ENCODE measurements at places on chromosomes 1 and 21.

DNA sequence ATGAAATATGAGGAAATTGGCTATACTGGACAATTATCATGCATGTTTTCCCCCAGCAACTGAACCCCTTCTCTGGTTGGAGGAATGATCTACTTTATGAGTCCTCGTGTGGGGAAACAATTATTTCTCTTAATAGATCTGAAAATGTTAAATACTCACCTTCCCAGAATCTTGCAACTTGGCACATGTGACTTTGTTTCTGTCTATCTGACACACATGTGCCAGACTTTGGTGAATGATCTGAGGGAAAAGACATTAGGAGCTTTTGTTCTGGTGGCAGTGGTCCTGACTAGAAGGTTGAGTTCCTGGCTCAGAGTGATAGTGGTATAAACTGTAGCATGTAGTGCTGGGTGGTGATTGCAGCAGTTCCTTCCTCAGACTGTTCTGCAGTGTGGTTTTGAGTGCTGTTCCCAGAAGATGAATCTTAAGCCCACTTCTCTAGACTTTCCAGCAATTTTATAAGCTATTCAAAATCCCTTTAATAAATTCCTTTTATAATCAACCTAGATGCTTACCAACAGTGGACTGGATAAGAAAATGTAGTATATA lies 59.3 kb upstream of the B3GALNT2 start:
- no peak for DNase-seq

- no peak for DNase-seq
Measured at GRCh38 chr1:235642011-235642942, 7.3 kb downstream of the GNG4 start.

DNA sequence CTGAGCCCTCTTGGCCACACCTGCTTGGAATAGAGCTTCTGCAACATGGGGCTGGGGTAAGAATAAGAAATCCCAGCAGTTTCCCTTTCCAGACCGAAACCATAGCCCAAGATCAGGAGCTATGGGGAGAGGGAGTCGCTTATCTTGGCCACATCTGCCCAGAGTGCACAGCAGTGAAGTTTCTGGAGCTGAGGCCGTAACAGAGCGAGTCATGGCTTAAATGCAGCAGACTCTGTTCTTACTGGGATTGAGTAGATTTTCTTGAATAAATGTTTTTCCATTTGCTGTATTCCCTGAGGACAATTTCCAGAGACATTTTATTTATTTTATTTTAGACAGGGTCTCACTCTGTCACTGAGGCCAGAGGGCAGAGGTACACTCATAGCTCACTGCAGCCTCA lies 33.5 kb downstream of the CFAP57 start:
- no peak for DNase-seq

GRCh38 chr1:18190598-18190997 lies 83.0 kb downstream of the IGSF21 start:
- no peak for DNase-seq
